Caco-2 (cell line): ENCODE measurements at places on chromosomes 3 and 15. TPM values are rescaled to one million over a fixed set of nuclear protein-coding genes. Genes with fewer than 3 reads are reported as not detected.

Gene DUT
- total RNA-seq = 82.4 and 84.1 TPM in 2 replicates

Gene MKRN3
- total RNA-seq = 15.2 and 17.3 TPM in 2 replicates

Gene GPR149
- not detected in 2 replicates for total RNA-seq

Gene RTP1
- not detected in 2 replicates for total RNA-seq

Gene IL5RA
- total RNA-seq = 0.09 and 0.23 TPM in 2 replicates

Gene CTXND1
- 0.05 and 0.14 TPM in 2 replicates for total RNA-seq

Gene CHCHD6
- total RNA-seq = 47.9 and 49.5 TPM in 2 replicates

Gene KY
- total RNA-seq = not detected in 2 replicates

Gene TERC
- 17.1 and 19.0 TPM in 2 replicates for total RNA-seq

GRCh38 chr3:44814751-44815150 lies 47.0 kb upstream of the TMEM42 start:
- H3K4me3 ChIP-seq = no peak overlapping the region
- no peaks in the 10 kb centered on the region for H3K4me1 ChIP-seq
- H3K27ac ChIP-seq = no peak overlapping the region
- no peaks in the 10 kb centered on the region for H3K27me3 ChIP-seq

DNA sequence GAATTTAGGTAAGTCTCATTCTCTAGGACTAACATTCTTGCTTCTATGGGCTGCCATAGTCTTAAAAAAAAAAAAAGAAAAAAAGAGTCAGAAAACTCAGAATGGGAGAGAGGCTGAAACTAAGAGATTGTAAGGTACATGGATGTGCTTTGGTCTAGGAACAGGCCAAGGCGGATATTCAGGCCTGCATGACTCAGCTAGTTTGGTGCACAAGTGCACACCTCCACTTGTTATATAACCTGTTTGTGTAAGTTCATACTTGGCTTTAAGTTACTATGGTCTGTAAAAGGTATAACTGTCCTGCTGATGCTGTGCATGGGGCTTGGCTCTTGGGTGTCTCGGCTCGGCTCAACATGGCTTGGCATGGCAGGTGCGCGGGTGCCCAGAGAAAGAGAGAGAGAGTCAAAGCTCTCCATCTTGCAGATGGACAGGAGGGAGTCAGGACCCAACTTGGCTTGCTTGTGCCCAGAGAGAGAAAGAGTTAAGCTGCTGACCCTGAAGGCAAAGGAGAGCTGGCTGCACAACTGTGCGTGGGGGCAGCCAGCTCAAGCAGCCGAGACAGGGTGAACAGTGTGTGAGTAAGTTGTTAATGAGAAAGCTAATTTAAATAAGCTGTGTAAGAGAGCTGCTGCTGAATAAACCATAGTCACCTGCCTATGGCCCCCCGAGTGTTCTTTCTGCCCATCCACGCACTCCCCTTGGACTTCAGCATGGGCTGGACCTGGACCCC lies 31.4 kb upstream of the CHRNB4 start:
- no peak for DNase-seq
- H3K27me3 ChIP-seq = no peaks in the 10 kb centered on the region; the same call in 1 of the 2 replicates
- H3K27ac ChIP-seq = peak overlapping the region; percentile 20
- H3K36me3 ChIP-seq = no peaks in the 10 kb centered on the region
- H3K4me3 ChIP-seq = no peak overlapping the region

DNA sequence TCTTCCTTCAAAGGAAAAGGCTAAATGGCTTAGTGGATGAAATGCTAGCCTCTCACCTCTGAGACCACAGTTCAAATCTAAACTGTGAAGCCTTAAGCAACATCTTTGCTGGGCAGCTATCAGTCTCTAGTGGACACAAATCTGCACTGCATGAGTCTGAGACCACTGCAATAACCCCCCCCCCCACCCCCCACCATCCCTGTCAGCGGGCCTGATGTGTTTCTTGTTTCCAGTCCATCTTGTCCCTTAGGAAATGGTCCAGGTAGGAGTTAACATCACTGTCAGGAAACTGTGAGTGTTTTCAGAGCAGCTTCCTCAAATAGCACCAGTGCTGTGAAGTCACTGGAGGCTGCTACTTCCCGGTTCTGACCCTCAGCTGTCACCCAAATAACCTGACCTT lies 140.6 kb upstream of the TMCO5A start:
- no peak overlapping the region for H3K27ac ChIP-seq
- no peaks in the 10 kb centered on the region for H3K4me1 ChIP-seq

- H3K36me3 ChIP-seq = no peaks in the 10 kb centered on the region
- H3K4me1 ChIP-seq = peaks cover 30% of the 10 kb centered on the region
- H3K4me3 ChIP-seq = no peak overlapping the region
Measured at GRCh38 chr15:74400915-74401757, 32.6 kb downstream of the SEMA7A start.

DNA sequence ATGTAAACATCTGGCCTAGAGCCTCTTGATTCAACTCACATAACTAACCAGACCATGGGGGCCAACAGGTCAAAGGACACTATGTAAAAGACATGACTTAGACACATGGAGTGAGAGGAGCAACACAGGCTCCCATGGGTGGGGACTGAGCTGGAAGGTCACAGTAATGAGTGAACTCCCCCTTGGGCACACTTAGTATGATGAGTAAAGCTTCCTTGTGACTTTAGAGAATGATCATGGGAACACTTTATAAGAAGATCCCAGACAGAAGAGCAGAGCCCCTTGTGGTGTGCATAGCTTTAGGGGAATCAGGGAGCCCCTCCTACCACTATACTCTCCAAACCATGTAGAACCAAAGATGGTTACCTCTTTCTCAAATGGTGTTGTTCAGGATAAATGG lies 10.2 kb downstream of the GCSAM start:
- H3K4me3 ChIP-seq = no peak overlapping the region
- peaks cover 28% of the 10 kb centered on the region for H3K4me1 ChIP-seq
- H3K36me3 ChIP-seq = peaks cover 3% of the 10 kb centered on the region; the same call in 1 of the 2 replicates
- no peaks in the 10 kb centered on the region for H3K27me3 ChIP-seq
- H3K27ac ChIP-seq = no peak overlapping the region

- H3K4me1 ChIP-seq = peaks cover 10% of the 10 kb centered on the region; the same call in 1 of the 2 replicates
- H3K4me3 ChIP-seq = 0 out of 2 replicates have a peak overlapping the region, but pooled peaks have one; percentile 7
- no peaks in the 10 kb centered on the region for H3K36me3 ChIP-seq
- H3K27ac ChIP-seq = peak overlapping the region; percentile 49
Measured at GRCh38 chr3:124512881-124513609, 217.2 kb upstream of the UMPS start.

GRCh38 chr3:78940128-78940527 lies 827.7 kb downstream of the ROBO1 start:
- H3K36me3 ChIP-seq = no peaks in the 10 kb centered on the region
- no peaks in the 10 kb centered on the region for H3K4me1 ChIP-seq
- no peaks in the 10 kb centered on the region for H3K27me3 ChIP-seq
- no peak overlapping the region for H3K27ac ChIP-seq
- no peak for DNase-seq

GRCh38 chr15:78399091-78399490 lies 38.9 kb upstream of the IREB2 start:
- no peaks in the 10 kb centered on the region for H3K36me3 ChIP-seq
- H3K4me1 ChIP-seq = no peaks in the 10 kb centered on the region
- H3K4me3 ChIP-seq = no peak overlapping the region
- H3K27ac ChIP-seq = no peak overlapping the region

GRCh38 chr3:191123946-191124345 lies 75.1 kb upstream of the OSTN start:
- no peaks in the 10 kb centered on the region for H3K36me3 ChIP-seq
- H3K27me3 ChIP-seq = no peaks in the 10 kb centered on the region
- no peaks in the 10 kb centered on the region for H3K4me1 ChIP-seq
- H3K4me3 ChIP-seq = no peak overlapping the region

GRCh38 chr3:186775999-186776398 lies 7.4 kb upstream of the EIF4A2 start:
- no peak overlapping the region for H3K27ac ChIP-seq
- no peak for DNase-seq
- no peak overlapping the region for H3K4me3 ChIP-seq
- no peaks in the 10 kb centered on the region for H3K27me3 ChIP-seq

GRCh38 chr3:189529889-189530471 lies 101.2 kb upstream of the TP63 start:
- no peaks in the 10 kb centered on the region for H3K27me3 ChIP-seq
- H3K4me1 ChIP-seq = no peaks in the 10 kb centered on the region
- H3K4me3 ChIP-seq = no peak overlapping the region
- no peak overlapping the region for H3K27ac ChIP-seq

DNA sequence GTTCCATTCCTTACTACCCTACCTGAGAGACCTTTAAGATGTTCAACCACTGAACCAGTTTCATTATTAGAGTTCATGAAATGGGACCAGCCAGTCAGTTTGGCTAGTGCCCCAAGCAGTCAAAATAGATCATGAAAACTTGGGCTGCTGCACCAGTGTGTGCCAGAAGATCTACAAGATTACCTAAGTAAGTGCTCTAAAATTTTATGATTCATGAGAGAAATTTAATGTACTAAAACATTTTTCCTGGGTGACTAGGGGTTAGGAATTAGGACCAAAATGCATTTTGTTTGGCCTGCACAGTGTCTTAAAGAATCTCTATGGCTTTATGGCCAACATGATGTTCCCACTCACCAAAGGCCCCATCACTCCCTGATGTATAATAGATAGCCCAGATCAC lies 214.7 kb downstream of the ATP8B4 start:
- H3K27ac ChIP-seq = no peak overlapping the region
- no peaks in the 10 kb centered on the region for H3K27me3 ChIP-seq
- H3K4me3 ChIP-seq = no peak overlapping the region
- no peaks in the 10 kb centered on the region for H3K4me1 ChIP-seq
- no peaks in the 10 kb centered on the region for H3K36me3 ChIP-seq
- no peak for DNase-seq

- no peaks in the 10 kb centered on the region for H3K27me3 ChIP-seq
- peak; percentile 84 for DNase-seq
- H3K27ac ChIP-seq = no peak overlapping the region
- no peaks in the 10 kb centered on the region for H3K36me3 ChIP-seq
- H3K4me3 ChIP-seq = no peak overlapping the region
Measured at GRCh38 chr3:194682694-194683310, 2.9 kb upstream of the FAM43A start.

DNA sequence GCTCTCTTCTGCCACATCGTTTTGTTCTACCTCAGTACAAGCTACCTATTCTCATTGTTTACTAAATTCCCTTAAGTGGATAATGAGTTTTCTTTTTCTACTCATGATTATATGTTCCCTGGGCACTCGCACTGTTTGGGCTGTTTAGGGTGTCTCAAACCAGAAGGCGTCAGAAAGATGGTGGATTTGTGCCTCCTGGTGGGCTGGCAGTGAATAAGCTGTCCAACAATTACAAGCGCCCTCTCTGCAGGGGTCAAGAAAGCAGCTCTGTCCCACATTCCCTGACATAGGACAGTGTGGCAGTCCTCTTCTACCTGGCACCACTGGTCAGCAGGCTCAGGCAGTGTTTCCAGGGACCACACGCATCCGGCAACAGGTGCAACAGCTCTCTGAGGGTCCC lies 173.4 kb upstream of the PPP2R3A start:
- H3K4me3 ChIP-seq = no peak overlapping the region
- no peaks in the 10 kb centered on the region for H3K36me3 ChIP-seq
- H3K27ac ChIP-seq = no peak overlapping the region
- no peaks in the 10 kb centered on the region for H3K27me3 ChIP-seq

- no peaks in the 10 kb centered on the region for H3K36me3 ChIP-seq
- peaks cover 53% of the 10 kb centered on the region for H3K4me1 ChIP-seq
- no peaks in the 10 kb centered on the region for H3K27me3 ChIP-seq
Measured at GRCh38 chr15:85331655-85332285, 48.6 kb upstream of the AKAP13 start.

DNA sequence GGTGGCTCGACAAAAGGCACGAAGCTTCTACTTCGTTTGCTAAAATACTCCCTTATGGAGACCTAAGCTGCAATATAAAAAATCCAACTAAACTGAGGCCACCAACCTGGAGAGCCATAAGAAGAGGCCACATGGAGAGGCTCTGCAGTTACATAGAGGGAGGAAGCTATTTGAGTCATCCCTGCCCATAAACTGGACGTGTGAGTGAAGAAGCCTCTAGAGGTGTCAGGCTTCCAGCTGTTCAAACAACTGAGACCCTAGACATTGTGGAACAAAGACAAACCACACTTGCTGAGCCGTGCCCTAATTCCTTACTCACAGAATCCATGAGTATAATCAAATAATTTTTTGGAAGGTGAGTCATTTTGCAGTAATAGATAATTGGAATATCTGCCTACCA lies 50.2 kb upstream of the GMNC start:
- H3K36me3 ChIP-seq = no peaks in the 10 kb centered on the region
- H3K4me3 ChIP-seq = no peak overlapping the region
- no peak overlapping the region for H3K27ac ChIP-seq
- no peak for DNase-seq
